ENCODE measurements at places on chromosomes 12 and 14.

DNA sequence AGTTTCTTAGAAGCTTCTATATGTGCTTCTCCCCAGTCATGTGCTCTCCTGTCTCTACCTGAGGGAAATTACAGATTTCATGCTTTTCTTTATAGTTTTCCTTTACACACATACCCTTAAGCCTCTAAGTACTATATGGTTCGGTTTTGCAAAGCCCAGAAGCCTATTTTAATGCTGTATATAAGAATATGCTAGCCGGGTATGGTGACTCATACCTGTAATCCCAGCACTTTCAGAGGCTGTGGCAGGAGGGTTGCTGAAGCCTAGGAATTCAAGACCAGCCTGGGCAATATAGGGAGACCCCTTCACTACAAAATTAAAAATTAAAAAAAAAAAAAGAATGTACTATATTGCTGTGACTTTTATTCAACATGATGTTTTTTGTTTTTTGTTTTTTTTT is 15.4 kb downstream of the DGLUCY start:
- DNase-seq: no peak

GRCh38 chr14:26621807-26622560 is 24.2 kb upstream of the NOVA1 start:
- DNase-seq: no peak

DNA sequence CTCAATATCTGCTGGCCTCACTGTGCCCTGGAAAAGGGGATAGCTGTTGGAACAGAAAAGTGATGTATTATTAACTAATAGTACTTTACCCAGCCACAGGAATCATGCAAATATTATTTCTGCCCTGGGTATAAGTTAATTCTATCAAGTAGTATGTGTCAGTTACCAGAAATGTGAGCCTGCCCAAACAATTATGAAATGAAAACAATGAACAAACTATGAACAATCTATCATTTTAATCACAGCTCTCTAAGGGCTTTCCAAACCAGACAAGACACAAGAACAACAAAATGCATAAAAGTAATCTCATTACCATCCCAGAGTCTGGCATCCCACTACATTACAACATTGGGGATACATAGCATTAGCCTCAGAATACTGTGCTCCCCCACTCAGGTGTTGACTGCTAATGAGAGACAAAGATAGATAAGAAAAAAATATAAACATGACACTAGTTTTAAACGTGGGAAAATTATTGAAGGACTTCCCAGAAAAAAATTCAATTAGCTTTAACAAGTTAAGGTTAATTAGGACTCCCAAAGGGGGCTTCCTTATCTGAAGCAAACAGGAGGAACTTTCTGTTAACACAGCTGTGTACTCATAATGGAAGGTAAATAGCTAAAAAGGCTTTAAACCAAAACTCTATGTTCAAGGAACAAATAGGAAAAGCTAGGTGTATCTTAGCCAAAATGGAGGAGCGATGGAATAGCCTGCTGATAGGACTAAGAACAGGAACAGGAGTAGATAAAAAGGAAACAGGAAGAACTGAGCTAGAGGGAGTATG is 3.3 kb downstream of the DCAF5 start:
- no peak for DNase-seq

- no peak for DNase-seq
Measured at GRCh38 chr14:67071506-67071905, 117.7 kb upstream of the GARIN2 start.

GRCh38 chr12:104426926-104427546 is 29.7 kb upstream of the CHST11 start:
- DNase-seq: no peak

GRCh38 chr12:127060310-127060847 is 1206.6 kb upstream of the TMEM132C start:
- DNase-seq: no peak

- no peak for DNase-seq
Measured at GRCh38 chr14:38629412-38629811, 373.5 kb upstream of the CLEC14A start.

DNA sequence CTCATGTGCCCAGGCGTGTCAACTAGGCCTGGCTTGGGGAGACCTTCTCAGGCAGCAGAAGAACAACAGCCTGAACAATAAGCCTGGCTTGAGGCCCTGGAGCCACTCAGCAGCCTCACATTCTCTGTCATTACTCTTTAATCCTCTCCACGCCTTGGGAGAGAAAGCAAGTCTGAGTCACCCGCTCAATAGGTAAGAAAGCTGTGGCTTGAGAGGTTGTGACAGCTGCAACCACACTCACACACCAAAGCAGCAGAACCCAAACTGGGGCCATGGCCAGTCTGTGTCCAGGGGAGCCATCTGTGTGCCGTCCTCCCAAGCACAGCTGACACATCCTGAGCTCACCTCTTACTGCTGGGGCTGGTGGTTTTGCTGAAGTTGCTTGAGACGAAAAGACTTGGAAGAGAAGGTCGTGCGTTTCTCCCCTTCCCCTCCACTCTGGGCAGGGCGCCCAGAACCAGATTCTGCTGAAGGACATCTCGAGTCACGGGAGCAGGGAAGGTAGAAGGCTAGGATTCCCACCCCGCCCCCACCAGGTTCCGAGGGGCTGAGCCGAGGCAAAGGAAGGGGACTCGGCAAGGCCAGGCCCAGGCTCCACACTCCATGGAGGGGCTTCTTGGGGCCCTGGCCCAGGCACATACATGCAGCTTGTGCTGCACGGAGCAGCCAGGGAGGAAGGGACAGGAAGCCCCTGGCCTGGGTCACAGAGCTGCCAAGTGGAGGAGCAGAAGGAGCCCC is 5.5 kb downstream of the TMEM63C start:
- DNase-seq: no peak

- DNase-seq: no peak
Measured at GRCh38 chr12:118307069-118307954, 65.4 kb downstream of the TAOK3 start.

DNA sequence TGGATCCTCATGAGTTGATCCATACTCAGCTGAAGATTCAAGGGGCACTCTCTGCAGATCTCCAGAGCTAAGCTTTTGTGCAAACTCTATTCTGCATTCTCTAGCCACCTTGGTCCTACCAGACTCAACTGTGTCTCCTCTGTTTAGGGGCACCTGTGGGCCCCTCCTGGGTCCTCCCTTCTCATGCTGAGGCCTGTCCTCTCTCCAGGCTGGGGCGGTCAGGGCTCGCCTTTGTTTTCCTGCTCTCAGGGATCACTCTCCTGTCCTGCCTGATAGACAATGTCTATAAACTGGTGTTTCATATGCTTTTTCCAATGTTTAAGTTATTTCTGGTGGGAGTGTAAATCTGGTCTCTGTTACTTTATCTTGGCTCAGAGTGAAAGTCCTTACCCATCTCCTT is 11.6 kb upstream of the KIF26A start:
- no peak for DNase-seq

GRCh38 chr12:128811806-128812205 is 12.0 kb downstream of the SLC15A4 start:
- no peak for DNase-seq

DNA sequence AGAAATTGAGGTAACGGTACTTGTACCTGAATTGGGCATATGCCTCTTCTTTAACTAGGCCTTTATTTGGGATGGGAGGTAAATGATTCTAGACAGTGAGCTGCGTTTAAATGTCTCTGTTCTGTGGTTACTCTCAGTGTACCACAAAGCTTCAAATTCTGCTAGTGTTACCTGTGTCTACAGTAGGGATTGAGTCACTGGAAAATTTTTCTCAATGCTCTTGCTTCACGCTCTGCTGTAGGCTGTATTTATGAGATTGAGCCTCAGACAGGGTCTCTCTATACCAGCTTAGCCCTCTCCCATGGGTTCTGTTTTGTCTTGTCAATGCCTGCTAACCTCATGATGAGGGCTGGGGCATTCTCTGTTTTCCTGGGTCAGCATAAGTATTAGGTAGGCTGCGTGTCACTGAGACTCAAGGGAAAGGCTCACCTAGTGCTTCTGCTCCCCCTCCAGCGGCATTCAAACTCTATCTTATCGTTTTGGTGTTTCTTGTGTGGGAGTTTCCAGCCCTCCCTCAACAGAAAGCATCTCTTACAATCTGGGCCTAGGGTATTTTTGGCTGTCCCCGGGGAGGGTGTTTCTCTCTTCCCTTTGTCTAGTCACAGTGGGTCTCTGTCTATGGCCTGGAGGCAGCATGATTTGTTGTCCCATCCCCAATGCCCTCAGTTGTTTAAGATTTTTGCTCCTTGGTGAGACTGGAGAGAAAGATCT is 285.8 kb downstream of the ADGRD1 start:
- DNase-seq: no peak

DNA sequence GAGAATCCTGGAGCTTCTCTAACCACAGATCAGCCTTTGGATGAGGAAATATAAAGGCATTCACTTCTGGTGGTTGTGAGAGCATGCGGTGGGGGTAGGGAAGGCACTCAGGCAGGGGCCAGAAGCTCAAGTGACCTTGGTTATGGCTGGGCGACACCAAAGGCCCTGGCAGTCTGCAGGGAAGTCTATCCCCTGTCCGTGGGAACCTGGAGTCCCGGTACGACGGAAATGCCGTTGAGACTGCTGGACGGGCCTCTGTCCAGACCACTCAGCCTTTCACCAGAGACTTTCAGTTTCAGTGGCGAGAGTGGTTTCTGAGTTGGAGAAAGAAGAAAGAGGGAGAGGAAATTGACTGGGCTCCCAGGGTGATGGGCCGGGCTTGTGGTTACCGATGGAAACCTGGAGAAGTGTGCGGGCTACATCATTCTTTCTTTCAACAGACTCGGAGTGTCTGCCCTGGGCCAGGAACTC is 20.9 kb downstream of the ISCA2 start:
- DNase-seq: no peak

GRCh38 chr14:102737402-102738372 is 39.6 kb upstream of the TRAF3 start:
- DNase-seq: no peak

DNA sequence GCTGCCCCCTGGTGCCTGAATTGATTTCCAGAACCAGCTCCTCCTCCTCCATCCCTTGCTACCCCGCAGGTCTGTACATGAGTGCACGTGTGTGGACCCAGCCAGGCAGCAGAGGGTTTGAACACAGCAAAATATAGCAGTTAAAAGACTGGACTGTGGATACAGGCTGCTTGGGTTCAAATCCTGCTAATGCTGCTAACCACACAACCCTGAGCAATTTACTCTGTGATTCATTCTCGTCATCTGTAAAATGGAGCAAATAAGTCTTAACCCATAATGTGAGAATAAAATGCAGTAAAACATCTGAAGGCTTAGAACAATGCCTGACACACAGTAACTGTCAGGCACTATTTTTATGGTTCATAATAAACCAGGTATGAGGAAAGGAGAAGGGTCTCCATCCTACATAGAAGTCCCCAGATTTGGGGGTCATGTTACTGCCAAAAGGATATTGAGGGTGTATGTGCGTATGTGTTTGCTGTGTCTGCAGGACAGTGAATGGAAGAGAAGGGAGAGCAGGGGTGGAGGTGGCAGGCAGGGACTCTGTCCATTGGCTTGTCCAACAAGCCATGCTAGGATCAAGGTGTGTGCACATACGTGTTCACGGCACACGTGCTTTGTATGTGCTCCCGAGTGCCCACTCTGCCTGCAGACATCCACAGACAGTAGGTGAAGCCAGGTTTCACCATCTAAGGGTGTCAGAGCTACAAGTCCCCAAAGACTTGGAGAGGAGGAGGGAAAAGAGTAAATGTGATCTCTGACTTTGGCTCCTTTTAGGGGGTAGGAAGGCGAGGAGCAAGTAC is 1.5 kb upstream of the STAT6 start:
- DNase-seq: peak; percentile 20

DNA sequence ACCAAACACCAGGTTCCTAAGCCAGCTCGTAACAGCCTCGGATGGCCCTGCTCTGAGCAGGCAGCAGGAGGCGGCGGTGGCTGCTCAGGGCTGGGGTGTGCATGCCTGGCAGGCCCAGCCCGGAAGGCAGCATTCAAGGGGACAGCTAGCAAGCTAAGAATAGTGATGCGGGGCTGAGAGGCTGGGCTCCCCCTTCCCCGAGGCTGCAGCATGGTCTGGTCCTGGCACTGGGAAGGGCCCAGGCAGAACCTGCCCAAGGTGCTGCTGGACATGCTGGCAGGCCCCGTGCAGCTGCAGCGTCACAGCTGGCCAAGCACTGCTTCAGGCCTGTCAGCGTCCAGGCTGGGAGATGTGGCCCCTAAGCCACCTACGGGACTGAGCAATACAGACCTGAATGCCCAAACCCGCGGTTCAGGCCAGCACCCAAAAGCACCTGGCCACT is 26.4 kb upstream of the NUDT14 start:
- DNase-seq: no peak

GRCh38 chr14:59067127-59067894 is 121.2 kb upstream of the DAAM1 start:
- no peak for DNase-seq

GRCh38 chr12:92140896-92141536 is 4.6 kb downstream of the BTG1 start:
- DNase-seq: no peak

GRCh38 chr14:75049136-75049535 is 2.1 kb downstream of the MLH3 start:
- no peak for DNase-seq

DNA sequence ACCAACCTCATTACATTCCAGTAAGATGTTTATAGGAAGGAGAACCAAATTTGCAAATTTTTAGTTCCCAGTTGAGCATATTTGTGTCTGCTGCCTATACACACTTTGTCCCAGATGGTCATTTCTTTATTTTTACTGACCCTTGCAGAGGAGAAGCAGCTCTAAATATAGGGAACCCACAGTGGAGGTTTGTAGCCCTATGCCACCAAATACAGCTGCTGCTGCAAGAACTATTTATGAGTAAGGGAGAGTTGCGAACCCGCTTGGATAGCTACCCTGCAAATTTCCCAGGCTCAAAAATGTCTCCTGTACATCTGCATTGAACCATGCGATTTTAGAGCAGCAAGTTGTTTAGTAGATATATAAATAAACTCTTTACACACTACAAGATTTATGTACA is 48.2 kb downstream of the NAV3 start:
- DNase-seq: no peak

- DNase-seq: no peak
Measured at GRCh38 chr12:62640910-62641448, 174.4 kb downstream of the MON2 start.

DNA sequence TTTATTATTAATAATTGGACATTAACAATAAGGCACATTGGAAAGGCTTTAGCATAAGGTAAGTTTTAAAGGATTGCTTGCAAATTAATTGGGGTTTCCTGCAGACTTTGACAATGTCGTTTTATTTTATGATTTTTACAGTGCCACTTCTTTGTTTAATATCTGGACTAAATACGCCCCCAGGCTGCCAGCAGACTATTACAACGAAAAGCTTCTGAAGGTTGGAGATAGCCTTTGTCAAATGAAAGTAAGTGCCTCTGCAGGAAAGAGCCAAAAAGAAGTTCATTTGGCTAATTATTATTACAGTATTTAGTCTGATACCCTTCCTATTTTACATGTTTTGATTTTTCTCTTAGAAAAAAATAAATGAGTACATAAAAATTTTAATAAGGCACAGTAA is 11.3 kb downstream of the CFAP54 start:
- DNase-seq: no peak

Measured in cerebellar nuclear complex (tissue), 1 donor.